ENCODE measurements at places on chromosomes 7 and 10.
A peak's percentile ranks its signal among the peaks of the same experiment; 100 is the strongest.

GRCh38 chr7:116527521-116527920 lies 2.7 kb downstream of the CAV1 start:
- no peak for DNase-seq

- DNase-seq, result no peak
Observed at GRCh38 chr7:46960970-46961369, 620.9 kb downstream of the TNS3 start.

DNA sequence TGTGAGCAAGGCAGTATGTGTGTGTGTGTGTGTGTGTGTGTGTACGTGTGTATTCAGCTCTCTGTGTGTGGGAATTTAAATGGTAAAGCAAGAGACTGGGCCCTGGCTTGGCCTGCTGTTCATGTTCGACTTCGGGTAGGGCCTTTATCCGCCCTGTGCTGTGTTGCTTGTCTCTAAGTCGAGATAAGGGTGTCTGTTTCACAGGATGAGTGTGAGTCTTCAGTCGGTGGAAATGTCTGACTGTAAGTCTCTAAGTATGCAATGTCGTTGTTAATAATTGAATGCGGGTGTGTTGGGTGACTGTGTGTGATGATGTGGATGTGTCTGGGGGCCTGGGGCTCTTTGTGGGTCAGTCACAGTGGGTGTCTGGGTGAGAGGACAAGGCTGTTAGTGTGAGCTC lies 34.8 kb downstream of the HIF1AN start:
- DNase-seq, result no peak

DNA sequence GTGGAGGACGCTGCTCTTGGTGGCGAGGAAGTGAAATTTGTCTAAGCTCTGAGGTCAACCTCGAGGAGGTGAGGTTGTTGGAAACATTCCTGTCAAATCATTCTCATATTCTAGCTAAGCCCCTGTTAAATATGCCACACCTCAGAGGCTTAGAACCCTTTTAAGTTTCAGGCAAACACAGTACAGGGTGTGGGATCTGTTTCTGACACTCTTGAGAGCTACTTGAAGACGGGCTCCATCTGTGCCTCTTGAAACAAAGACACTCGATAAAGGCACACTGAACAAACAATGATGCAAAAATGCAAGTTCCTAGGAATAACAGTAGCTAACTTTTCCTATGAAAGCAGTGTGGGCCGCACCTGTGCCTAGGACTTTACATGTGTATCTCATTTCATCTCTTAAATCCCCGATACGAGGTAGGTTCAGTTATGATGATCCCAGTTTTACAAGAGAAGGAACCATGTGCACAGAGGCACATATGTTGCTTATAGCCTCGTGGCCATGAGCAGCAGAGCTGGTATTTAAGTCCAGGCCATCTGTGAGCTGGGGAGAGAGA lies 299.2 kb downstream of the CCDC3 start:
- no peak for DNase-seq

- no peak for DNase-seq
Observed at GRCh38 chr7:50679218-50680007, 103.3 kb downstream of the GRB10 start.

DNA sequence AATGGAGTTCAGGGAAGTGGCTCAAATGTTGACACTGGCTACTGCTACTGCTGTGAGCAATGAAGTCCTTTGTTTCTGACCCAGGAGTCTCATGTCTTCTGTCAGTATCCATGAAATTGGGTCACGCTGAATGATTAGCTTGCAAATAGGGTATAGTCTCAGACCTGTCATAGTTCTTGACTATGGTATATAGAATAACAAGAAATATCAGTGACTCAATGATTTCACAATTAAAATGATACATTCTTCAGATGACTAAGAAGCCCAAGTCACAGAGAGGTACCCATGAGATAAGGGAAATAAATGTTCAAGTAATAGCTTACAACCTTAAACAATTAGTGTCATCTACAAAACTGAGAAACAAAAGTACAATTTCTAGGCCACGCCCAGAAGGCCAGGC lies 89.3 kb downstream of the LYZL2 start:
- DNase-seq, result no peak

DNA sequence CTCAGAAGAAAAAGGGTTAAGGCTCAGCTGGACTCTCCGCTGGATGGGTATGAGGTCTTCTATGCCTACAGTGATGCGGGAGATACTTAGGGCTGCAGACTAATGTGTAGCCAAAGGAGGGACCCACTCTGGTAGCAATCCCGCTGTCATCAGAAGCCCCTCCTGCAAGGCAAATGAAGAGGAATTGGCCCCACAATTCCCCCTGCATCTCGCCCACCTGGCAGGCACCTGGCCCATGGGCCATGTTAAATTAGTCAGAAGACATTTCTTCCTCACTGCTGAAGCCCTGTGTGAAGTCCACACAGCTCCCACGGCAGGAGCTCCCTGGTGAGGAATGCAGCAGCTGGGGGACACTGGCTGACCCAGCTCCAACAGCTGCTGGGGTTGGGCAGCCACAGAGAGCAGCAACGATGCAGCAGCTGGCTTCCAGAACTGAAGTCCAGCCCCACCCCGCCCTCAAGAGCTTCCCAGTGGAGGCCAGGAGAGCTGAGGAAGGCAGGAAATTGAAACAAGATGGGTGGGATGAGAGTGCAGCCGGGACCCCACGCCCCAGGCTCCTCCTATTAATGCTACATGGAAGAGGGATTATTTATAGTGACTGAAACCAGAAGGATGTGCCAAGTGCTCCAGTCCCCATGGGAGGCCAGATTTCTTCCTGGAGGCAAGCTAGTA lies 5.5 kb downstream of the VSTM4 start:
- peak; percentile 35 for DNase-seq

- no peak for DNase-seq
Observed at GRCh38 chr10:77820349-77820748, 106.2 kb downstream of the DLG5 start.

DNA sequence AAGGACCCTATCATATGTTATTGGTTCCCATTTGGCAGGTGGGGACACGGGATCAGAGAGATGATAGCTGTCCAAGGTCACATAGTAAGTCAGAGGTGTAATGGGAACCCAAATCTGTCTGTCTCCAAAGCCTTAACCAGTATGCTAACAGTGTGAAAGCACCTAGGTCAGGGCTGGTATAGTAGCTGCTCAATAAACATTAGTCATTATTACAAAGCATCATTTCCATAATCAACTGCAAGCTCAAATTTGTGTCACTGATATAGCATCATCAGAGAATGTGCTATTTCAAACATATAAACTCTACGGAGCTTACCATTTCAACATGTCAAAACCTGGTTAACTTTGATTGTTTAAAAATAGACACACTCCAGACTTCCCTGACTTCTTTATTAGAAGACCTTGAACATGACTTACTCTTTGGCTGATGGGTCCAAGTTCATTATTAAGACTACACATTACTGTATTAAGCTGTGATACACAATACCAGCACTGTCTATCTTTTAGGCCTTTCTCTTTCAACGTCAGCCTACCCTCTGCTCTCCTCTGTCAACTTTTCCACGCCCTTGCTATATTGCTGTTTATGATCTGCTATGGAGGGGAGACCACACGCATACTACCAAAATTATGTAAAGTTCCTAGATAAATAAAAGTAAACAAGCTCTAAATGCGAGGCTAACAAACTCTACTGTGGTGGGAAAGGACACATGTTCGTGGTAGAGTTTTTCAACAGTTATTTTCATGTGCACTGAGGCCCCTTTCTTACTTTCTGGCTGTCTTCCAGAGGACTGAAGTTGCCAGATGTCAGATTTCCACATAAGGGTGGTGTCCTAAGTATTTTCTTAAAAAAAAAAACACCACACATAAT lies 33.6 kb downstream of the DNMBP start:
- DNase-seq, result peak; percentile 11

DNA sequence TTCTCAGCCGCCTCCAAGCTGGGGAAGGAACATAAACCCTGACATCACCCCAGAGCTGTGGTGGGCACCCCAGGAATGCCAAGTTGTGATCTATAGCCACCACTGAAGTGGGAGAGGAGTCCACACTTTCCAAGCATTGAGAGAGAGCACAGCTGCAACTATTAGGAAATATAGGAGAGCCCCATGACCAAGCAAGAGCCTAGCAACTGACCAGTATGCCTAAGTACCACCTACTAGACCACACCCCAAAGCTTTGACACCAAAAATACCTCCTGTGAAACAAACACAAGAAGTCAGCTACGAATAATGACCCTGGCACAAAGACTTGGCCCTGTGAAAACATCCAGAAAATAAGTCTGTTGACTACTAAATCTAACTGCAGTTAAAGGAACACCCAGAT lies 804.1 kb upstream of the IGFBP3 start:
- no peak for DNase-seq

GRCh38 chr7:135168001-135168400 lies 2.5 kb downstream of the CYREN start:
- no peak for DNase-seq

- no peak for DNase-seq
Observed at GRCh38 chr10:31102421-31102820, 70.8 kb upstream of the ZNF438 start.

DNA sequence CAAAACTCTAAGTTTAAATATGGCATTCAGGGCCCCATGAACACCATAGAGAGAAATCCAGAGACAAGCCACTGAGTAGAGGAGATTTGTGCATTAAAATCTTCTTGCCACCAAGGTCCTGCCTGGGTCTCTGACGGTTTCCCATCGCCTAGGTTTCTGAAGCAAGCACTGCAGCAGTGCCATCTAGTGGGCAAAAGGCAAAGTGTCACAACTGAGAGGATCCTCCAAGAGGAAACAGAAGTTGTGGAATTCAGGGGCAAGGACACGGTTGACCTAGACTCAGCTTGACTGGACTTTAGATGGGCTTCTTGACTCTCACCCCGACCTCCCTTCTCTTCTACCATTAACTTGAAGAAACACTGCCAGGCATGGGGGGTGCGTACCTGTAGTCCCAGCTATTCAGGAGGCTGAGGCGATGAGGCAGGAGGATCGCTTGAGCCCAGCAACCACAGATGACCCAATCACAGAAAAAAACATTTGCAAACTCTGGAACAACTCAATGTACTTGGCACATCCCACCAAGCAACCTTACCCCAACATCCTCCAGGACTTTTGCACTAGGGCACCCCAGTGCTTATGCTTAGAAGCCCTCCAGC lies 604.1 kb downstream of the GALNT17 start:
- peak; percentile 64 for DNase-seq

- DNase-seq, result no peak
Observed at GRCh38 chr10:15324611-15325010, 46.5 kb downstream of the FAM171A1 start.

DNA sequence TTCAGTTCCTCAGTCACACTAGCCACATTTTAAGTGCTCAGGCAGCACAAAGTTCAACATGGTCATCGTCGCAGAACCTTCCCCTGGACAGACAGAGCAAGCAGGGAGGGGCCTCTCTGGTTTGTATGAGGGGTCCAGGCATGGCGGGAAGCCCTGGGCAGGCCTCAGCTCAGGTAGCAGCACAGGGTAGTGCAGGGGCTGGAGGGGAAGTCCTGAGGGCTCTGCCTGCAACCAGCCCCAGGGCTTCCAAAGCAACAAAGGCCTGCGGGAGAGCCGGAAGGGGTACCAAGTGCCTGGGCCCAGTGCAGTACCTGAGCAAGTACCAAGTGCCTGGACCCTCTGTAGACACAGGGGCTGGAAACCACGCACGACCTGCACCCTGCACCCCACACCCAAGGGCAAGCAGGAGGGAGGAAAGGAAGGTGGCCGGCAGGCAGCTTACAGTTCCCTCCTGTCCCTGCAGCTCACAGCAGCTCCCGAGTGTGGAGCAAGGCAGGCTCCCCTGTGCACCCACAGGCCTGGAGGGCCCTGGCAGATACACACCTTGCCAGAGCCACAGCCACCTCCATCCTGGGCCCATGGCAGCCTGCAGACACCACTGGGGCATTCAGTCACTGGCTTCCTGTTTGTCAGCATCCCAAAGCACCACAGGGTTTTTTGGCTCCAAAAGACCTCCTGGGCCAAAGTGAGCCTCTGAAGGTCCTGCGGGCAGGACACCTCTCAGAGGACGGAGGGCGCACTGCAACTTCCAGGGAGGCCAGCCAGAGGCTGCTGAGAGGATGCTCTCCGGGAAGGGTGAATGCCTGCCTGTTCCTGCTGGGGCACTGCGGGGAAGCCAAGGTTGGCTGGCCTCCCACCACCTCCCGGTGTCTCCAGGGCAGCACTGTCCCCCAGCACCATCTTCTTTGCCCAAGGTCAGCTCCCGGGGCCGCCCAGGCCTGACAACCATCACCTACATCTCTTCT lies 6.5 kb upstream of the RET start:
- no peak for DNase-seq

- DNase-seq, result no peak
Observed at GRCh38 chr7:64614812-64615211, 51.1 kb upstream of the ZNF107 start.

GRCh38 chr10:96832721-96833219 lies 672 bp downstream of the LCOR start:
- DNase-seq, result peak; percentile 87

- no peak for DNase-seq
Observed at GRCh38 chr7:78777829-78778228, 675.6 kb downstream of the MAGI2 start.

DNA sequence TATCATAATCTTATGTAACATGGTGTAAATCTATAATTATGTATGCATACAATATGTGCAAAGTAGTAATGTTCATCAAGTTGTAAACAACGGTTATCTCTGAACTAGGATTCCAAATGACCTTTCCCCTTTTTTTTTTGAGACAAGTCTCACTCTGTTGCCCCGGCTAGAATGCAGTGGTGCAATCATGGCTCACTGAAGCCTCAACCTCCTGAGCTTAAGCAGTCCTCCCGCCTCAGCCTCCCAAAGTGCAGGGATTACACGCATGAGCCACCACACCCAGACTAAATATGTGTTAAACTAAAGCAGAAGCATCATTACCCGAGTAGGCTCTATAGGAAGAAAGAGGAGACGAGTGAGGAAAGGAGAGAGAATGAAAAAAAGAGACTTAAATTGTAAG lies 7.8 kb upstream of the KMT2C start:
- no peak for DNase-seq
